ENCODE measurements at places on chromosomes 13 and 19.
A peak's percentile ranks its signal among the peaks of the same experiment; 100 is the strongest.

GRCh38 chr19:35247526-35248309 lies 1.1 kb upstream of the LSR start:
- peak; percentile 41 for DNase-seq

DNA sequence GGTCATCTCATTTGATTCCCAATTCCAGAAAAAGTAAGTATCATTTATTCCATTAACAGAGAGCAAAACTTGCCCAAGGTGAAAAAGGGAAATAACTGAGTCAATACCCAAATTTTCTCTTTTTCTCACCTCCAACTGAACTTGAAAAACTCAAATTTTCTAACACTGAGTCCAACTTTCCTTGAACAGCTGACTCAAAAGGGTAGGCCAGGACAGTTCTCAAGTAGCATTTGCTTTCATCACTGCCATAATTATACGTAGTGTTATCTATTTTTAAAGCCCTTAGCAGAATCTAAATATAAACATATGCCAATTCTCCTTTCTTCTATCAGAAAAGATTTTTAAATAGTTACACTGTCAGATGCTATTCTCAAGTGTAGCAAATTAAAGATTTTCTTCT lies 3.5 kb downstream of the N4BP2L2 start:
- DNase-seq = no peak

DNA sequence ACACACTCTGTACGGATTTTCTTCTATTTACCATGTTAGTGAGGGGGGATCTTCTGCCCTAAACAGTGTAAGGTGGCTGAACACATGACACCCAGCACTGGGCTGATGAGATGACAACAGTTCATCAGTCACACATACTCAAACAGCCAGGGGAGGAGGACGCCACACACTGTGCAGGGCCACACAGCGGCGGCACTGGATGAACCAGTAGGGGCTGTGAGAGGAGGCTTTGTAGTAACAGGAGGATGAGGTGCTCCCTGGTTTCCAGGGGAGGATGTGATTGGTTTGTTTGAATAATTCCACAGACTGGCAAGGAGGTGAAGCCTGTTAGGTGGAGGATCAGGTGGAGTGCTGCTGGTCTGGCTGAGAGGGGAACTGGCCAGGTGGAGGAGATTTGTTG lies 16.3 kb upstream of the GTF3A start:
- DNase-seq = no peak

DNA sequence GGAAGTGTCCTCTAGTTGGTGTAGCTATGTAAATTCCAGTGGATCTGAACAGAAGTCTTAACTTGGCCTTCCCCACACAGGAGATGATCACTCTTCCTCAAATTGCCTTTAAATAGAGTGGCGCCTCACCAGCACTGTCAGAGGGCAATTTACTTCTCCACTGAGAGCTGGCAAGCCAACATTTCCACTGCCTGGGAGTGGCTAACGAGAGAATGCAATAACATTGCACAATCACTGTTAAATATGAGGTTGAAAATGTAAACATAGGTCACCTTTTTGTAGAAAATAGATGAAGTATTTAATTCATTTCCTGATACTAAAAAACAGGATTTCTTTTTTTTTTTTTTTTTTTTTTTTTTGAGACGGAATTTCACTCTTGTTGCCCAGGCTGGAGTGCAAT lies 55.4 kb upstream of the UBL3 start:
- DNase-seq = no peak

DNA sequence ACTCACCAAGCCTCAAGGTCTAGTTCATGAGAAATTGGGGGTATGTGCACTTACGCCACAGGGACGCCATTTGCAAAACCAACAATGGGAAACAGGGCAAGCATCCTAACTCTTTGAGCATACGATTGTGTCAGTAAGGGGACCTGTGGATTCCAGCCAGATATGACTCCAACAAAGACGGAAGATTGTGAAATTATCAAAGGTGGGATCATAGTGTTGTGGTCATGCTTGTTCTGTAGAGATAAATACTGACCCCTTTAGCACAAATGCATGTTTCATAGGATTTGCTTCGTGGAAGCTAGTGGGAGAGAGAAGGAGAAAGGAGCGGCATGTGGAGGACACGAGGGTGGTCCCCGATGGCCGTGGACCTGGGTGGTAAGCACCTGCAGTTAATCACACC lies 37.8 kb downstream of the GATAD2A start:
- DNase-seq = no peak

- DNase-seq = no peak
These were observed 57.3 kb upstream of the TNFRSF19 start for GRCh38 chr13:23512762-23513395.

GRCh38 chr13:24982333-24982999 lies 113.5 kb upstream of the PABPC3 start:
- DNase-seq = no peak

DNA sequence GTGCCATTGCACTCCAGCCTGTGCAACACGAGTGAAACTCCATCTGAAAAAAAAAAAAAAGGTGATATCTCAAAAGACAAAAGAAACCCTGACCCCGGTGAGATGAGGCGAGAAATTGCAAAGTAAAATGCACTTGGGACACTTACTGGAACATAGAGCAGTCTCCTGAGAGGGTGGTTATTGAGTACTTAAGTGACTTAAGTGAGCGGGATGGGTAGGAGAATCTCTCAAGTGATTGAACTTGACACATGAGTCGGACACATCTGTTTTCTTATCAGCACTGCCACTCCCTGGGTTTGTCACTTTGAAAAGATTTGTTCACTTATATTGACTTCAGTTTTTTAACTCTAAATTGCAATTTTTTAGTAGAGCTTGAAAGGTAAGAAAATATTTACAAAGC lies 2.8 kb downstream of the ZNF429 start:
- DNase-seq = no peak

DNA sequence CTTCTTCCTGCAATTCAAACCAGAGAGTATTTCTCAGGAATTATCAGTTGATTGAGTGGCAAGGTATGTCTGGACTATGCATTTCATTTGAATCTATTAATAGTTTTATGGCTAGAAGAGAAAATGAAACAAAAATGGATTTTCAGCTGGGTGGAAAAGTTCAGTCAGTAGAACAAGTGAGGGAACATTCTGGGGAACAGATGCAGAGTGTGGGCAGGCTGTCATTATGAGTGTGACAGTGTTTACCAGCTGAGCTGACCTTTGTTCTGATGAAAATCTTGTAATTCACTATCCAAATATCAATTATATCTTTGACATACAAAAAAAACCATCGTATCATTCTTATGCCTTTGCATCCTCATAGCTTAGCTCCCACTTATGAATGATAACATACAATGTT lies 2.6 kb upstream of the CLC start:
- no peak for DNase-seq

- DNase-seq = no peak
These were observed 73.5 kb upstream of the PCDH17 start for GRCh38 chr13:57558051-57558467.

DNA sequence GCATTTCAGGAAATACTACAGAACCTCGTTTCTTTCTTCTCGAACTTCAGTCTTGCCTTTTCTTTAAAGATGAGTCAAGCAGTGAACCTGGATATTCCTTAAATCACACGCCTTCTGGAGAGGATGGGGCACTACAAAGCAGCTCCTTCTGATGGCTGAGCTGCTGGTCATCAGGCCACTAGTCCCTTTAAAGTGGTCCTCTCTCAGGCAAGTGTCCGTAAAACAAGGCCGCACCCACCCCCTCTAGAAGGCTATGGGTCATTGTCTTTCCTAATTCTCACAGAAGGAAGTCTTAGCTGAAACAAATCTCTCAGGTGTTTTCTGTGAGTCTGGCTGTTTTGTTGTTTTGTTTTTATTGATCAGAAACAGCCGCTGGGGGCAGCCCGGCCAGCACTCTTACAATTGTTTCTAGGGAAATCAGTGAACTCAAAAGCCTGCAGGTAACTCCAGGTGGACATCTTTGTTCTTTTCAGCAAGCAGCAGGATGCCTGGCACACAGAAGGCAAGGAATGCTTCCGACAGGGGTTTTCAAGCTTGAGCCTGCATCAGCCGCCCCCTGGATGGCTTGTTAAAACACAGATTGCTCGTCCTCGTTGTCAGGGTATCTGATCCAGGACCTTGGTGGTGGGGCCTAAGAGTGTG lies 45.4 kb downstream of the MBNL2 start:
- DNase-seq = no peak

DNA sequence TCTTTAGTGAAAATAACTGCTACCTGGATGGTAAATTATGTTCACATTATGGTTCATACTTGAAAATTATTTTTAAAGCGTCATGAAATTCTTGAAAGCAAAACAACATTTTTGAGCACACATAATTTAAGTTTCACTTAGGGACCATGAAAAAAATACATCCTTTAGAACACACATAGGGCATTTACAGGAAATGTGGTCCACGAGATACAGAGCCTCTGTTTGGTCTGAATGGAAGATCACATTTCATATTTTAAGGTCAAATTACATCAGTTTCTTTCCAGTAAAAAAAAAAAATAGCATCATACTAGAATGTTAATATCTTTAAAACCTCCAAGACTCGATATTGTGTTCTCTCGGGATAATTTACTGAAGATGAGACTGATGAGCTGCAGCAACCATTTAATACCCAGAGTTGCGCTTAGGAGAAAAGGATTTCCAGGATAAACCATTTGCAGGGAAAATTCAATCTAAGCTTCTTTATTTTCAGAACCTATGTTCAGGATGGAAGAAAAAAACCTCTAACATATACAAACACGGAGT lies 720.7 kb downstream of the DIAPH3 start:
- DNase-seq = no peak

All from CD8-positive, alpha-beta T cell (primary cell).